ENCODE measurements at places on chromosomes 5 and 9.

GRCh38 chr5:107418071-107418470, 252.7 kb downstream of the EFNA5 start:
- DNase-seq, result no peak

DNA sequence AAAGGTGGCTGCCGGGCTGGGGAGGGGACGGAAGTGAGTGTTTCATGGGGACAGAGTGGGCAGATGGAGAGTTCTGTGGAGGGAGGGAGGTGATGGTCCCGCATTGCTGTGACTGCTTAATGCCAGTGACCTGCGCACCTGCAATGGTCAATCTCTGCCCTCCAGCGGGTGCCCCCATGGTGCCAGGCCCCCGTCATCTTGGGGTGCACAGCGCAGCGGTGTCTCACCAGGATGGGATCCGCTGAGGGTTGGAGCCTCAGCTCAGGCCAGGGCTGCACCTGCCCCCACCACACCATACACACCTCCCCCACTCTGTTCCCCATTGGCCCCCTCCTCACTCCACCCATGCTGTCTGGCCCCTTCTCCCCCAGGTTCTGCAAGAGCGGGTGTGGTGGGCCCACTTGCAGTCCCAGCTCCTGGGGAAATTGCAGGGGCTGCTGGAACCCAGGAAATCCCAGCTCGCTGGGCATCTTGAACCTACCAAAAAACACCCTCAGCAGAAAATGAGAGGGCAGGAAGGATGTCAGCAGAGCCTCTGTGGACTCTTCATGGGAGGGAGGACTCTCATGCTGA, 12.1 kb upstream of the CAMSAP1 start:
- DNase-seq, result no peak

- no peak for DNase-seq
These were observed 43.5 kb downstream of the MTX3 start for GRCh38 chr5:79947567-79947966.

DNA sequence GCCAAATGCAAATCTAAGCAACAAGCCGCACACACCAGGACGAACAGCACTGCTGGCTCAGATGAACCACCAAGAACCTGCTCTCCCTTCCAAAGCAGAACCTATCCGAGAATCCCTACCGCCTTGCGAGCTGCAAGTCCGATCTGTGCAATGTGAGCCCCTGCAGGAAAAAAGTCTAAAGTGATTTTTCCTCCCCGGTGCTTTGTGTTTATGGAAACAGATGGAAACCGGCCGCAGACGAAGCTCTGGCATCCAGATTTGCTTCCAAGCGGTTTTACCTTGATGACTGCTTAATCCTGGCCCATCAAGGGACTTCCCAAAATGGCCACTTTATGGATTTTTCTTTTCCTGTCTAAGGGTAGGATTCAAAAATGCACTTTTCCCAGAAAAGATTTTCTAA, 112.5 kb downstream of the VAV2 start:
- no peak for DNase-seq

DNA sequence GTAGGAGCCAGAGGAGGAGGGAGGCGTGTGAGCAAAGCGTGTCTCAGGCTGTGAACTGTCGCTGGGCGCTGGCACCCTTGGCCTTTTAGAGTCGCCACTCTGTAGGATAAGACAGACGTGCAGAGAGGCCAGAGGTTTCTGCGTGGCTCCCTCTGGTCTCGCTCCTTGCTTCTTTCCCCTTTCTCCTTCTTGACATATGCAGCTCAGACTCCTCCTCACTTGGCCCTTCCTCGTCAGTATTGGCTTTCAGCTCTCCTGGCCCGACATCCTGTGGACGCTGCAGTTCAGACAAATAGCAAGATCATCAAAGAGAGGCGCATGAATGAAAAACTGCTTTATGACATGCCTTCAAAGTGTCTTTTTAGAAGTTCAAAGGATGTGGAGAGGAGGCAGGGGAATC, 116.8 kb upstream of the SPRY4 start:
- no peak for DNase-seq

DNA sequence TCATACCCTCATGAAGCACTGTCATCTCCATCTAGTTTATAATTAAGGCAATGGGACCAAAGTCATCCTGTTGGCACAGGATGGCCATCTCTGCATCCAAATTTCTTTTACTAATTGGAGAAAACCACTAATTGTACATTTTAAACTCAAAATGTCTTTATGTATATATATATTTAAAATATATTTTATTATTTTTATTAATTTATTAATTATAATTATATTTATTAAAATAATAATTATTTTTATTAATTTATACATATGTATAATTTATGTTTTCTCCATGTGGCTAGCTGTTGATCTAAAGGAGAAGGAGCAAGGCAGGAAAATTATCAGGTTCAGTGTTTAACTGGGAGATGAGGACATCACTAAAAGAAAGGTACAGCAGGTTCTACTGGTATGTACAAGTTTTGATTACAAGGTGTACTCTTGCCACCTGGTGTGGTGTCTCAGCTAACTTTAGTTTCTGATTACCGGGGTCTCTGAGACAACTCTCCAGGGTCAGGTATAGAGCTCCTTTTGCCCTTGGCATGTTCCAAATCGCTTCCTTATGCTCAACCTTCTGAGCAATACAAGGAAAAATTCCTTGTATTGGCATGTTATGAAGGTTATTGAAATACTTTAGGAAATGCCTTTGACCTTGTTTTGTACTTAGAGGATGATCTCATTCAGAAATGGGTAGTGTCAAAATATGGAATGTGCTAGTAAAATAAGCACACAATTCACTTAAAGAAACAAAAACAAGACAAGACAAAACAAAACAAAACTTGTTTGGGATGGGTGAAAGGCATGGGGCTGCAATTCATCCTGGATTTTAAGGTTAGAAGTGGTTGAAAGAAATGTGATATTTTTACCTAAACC, 79.6 kb downstream of the GHR start:
- DNase-seq, result no peak

DNA sequence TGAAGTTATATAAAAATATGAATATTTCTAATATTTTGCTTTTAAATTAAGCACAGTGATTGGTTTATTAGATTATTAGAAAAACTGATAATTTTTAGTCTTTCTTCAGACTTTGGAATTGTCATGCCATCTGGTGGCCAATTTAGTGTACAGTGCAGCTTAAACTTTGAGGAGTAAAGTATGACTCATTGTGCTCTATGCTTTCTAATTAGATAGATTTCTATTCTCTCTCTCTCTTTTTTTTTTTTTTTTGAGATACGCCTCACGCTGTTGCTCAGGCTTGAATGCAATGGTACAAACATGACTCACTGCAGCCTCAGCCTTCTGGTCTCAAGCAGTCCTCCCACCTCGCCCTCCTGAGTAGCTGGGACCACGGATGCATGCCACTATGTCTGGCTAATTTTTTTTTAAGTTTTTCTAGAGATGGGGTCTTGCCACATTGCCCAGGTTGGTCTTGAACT, 42.1 kb upstream of the GPR21 start:
- no peak for DNase-seq

DNA sequence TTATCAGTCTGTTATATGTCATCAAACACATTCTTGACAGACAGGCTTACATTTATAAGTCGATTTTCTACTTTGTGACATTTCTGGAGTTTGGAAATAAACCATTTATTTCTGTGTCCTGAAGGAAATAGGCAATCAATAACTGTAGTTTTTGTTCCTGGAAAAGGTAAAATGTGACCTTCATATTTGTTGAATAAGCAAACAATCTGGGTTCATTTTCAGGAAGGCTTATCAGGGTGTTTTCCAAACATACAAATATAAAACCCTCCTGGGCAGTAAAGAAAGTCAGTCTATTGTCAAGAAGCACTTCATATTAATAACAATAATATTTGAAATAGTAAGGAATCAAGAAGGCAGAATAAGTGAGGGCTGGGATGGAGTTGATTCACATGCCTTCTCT, 195.0 kb downstream of the SNCAIP start:
- DNase-seq, result no peak

DNA sequence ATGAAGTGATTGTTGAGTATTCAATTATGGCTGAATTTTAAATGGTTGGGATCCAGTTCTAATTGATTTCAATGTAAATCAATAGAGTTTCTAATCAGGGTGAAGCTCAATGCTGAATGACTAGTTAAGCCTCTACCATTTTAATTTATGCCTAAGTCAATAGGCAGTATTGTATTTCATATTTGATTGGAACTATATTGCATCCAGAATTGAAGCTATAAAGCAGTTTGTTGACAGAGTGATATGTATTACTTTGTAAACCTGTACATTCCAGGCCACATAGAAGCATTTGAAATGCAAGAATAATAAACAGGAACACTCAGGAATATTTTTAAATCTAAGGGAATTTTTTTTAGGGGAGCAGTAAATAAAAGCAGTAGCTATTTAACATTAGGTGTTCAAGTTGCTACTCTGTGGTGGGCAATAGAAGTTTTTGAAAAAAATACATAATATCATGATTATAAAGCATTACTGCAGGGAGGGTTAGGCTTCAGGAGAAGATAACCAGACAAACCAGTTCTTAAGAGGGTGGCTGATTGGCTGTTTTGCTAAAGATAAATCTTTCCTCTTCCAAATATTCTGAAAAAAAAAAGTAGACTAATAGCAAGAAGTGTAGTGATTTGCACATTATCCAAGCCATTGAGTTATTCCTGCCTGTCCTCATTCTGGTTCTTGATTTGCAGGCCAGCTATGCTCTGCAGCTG, 492.0 kb upstream of the MEF2C start:
- DNase-seq, result no peak

- DNase-seq, result no peak
These were observed 478.8 kb upstream of the ADAMTS16 start for GRCh38 chr5:4661326-4661725.

DNA sequence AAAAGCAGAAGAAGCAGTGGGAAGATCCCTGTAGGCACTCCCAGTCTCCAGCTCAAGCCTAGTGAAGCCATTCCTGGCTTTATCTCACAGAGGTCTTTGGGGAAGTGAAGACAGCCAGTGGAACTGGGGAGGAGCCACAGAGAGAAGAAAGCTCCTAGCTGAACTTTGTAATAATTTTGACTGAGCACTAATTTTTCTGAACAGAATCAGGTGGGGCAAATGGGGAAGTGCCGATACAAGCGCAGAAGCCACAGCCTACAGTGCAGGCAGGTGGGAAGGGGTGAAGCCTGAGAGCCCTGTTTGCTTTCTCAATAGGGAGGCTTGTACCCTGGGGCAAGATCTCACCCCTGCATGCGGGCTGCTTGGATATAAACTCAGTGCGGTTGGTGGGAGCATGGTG, 48.4 kb upstream of the SNAPC3 start:
- DNase-seq, result no peak

DNA sequence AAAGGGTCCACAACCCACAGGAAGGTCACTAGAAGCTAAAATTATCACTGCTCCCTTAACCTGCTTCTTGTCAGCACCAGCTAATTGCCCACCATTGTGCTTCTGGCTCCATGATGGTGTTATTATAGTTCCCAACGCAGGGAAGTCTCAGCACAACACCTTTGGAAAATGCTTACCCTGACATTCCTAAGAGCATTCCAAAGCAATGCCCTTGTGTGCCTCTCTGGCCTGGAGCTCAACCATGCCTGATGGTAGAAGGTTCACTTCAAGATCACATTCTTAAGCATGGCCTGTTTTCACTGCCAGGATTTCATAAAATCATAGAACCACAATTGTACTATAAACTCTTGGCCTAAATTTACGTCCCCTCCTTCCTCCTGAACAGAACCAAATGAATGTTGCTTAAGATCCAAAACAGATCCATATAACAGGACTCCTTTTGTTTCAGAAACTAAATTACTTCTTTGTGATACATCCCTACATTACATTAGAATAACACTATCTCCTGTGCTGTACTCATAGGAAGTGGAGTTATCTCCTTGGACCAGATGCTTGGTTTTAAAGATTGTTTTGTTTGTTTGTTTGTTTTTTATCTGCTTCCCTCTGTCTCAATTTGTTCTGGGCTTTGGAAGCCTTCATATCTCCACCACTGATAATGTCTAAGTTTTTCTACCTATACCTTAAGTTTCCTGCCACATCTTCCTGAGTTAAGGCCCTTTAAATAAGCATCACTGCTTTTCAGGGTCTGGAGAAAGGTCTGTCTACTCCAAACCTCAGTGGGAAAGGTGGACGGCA, 32.1 kb downstream of the ARL15 start:
- DNase-seq, result no peak

- no peak for DNase-seq
These were observed 795 bp downstream of the CNOT8 start for GRCh38 chr5:154858972-154859871.

DNA sequence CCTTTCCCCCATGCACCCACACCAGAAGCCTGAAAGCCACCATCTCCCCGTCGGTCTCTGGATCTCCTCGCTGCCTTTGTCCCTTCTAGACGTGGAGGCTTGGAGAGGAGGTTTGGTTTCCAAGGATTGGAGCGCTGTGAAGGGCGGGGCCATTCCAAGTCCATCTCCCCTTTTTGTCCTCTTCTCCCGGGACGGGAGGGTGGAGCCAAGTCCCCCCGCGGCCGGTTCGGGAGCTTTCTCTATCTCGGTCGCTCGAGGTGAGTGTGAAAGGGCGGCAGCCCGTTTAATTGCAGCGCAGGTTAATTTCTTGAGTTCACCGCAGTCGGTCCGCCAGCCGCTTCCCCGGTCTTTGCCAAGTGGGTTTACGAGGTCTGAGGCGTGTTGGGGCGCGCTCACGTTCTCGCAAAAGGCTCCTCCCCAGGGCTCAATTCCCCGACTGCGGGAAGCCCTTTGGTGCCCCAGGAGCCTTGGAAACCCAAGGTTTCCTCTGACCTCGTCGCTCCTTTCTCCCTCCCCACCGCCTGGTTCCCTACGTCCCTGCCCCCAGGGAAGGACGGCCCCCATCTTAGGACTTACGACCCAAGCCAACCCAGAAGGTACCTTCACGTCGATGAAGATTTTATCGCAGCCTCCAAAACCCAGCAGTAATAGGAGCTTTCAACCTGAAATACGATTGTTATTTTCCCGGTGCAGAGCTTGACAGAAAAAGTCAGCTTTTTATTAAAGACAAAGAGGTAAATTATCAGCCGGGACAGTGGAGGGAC, 2.8 kb upstream of the ZNF462 start:
- DNase-seq, result no peak

- no peak for DNase-seq
These were observed 167.9 kb upstream of the ACTBL2 start for GRCh38 chr5:57650360-57651069.

- no peak for DNase-seq
These were observed 11.3 kb upstream of the RCL1 start for GRCh38 chr9:4781408-4781807.

DNA sequence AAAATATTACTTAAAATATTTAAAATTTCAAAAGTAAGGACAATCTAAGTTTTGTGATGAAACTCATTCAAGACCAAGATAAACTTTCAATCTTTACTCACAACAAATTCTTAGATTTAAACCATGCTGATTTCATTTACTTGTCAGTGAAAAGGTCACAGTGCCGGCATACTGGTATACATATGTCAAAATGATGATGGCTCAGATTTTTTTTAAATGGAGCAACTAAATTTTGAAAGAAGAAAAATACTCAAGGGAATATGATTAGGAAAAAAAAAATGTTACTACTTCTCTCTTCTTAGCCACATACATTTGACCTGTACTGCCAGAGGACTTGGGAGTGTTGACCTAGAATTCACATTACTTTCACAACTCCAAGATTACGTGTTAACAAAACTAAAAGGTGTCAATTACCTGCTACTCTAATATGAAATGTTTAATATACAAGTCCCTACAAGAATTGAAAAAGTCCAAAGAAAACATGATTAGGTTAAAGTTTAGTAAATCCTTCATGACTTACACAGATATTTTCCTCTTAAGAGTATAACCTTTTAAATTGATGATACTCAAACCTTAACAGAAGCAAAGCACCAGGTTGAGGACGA, 4.6 kb downstream of the EFNA5 start:
- DNase-seq, result no peak
